Epithelial cell of proximal tubule (primary cell): ENCODE measurements at places on chromosomes 2 and 18. TPM values are rescaled to one million over a fixed set of nuclear protein-coding genes. Genes with fewer than 3 reads are reported as not detected.

GRCh38 chr2:241586564-241587264, 28.2 kb downstream of the BOK start:
- no peak for DNase-seq

- DNase-seq: no peak
Measured at GRCh38 chr2:95552911-95553310, 38.9 kb upstream of the TRIM43 start.

- no peak for DNase-seq
Measured at GRCh38 chr2:69322631-69323030, 64.4 kb downstream of the GFPT1 start.

GRCh38 chr2:235898766-235899165, 269.4 kb downstream of the GBX2 start:
- DNase-seq: no peak

GRCh38 chr18:24443870-24444269, 16.6 kb upstream of the HRH4 start:
- no peak for DNase-seq

DNA sequence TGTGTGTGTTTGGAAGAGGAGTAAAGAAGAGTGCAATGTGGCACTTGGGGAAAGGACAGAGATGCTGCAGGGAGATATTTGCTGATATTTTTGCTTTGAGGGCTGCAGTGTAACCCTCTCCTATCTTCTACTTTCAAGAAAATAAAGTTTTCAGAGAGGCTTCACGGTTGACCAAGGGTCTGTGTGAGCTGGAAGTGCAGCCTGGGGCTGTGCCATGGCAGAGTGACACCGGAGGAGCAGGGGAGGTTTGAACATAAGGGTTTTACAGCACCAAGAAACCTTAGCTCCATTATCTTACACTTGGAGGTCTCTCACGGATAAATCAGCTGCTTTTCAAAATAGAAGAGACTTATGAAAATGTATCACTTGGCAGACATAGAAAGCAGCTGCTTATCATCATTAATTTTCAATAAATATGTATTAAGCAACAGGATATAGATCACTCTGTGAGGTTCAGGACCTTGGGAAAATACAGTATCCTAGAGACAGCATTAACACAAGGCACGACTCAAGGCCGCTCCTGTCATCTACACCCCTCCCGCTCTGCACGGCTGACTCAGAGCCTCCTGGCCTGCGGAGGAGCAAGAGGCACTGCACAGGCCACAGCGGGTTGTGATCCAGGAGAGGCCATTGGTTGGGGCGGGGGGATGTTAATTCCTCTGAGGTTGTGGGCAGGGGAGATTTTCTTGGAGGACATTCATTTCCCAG, 127.8 kb downstream of the COPS8 start:
- no peak for DNase-seq

DNA sequence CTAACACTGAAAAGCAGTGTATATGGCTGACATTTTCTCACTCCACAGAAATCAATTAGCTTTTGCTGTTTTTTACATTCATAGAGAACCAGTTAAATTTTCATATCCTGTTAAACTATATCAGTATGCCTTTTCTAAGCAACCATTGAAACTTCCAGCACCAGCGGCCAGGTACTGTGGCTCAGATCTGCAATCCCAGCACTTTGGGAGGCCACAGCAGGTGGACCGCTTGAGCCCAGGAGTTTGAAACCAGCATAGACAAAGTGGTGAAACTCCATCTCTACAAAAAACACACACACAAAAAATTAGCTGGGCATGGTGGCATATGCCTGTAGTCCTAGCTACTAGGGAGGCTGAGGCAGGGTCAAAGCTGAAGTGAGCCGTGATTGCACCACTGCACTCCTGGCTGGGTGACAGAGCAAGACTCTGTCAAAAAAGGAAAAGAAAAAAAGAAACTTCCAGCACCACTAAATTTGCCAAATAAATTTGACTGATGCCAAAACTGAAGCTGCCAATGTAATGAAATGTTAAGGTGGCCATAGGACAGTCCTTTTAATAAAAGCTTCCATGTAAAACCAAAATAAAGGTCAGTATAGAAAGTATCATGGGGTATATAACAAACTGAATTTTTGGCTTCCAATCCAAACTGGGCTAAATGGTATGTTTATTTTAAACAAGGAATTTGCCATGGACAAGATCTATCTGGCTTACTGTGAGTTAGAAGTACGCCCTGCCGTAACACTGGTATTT, 3.5 kb downstream of the SFT2D3 start:
- DNase-seq: no peak

GRCh38 chr2:159300586-159300985, 14.1 kb upstream of the WDSUB1 start:
- no peak for DNase-seq

DNA sequence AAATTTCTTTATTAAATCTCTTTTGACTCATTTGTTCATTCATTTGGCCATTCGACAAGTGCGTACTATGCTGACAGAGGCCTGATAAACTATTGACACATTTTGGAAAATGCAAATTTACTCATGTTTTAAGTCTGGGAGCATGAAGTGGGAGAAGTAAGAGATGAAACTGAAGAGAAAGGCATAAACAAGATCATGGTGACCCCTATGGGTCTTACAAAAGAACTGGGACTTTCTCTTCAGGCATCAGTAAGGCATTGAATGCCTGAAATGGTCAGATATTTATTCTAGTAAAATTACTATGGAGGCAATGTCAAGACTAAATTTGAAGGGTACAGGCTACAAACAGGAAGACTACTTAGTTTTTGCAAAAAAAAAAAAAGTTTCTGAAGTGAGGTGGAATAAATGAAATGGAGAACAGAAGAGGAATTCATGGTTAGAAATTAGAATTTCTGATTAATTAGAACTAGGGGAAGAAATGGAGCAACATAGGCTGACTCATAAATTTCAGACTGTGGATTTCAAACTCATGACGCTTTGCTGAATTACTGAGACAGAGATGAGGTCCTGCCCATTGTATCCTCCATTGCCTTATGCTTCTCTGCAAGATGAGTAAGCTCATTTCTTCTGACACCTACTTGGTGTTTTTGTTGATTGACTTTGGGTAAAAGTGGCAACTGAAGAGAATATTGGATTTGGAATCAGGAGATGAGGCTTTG, 32.7 kb downstream of the VSNL1 start:
- DNase-seq: peak; percentile 56

GRCh38 chr2:29360016-29360784, 245.0 kb downstream of the CLIP4 start:
- no peak for DNase-seq

DNA sequence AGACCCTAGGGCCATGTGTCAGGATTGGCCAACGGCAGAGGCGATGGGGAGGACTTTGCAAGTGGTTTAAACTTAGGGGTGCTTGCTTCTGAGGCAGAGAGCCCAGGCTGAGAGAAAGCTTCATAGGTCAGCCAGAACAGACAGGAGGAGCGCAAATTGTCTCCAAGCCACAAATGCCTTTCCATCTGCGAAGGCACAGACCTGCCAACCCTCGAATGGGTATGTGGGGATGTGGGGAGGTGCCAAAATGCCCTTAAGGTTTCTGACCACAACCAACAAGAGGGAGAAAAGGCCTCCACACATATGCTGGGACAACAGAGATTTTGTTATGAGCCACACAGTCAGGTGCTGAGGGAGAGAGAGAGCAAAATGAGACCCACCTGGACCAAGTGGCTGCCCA, 283.6 kb downstream of the CYP26B1 start:
- DNase-seq: no peak

GRCh38 chr2:16153754-16154035, 213.3 kb downstream of the MYCN start:
- DNase-seq: no peak

CKAP2L gene
- 18.8 and 23.4 TPM in 2 replicates for total RNA-seq

UGT1A3 gene
- total RNA-seq: not detected in 2 replicates

TRPM8 gene
- 0.87 and 4.1 TPM in 2 replicates for total RNA-seq

MEP1B gene
- not detected in 2 replicates for total RNA-seq

AGXT gene
- total RNA-seq: not detected in 2 replicates

TTN gene
- total RNA-seq: 0.12 TPM in 1 of 2 replicates, not detected in the other

TMEM150A gene
- total RNA-seq: 4.8 and 7.4 TPM in 2 replicates

CD226 gene
- total RNA-seq: 0.12 and 1.9 TPM in 2 replicates
